ENCODE measurements at places on chromosomes 4 and X.
A peak's percentile ranks its signal among the peaks of the same experiment; 100 is the strongest.

- no peak for DNase-seq
Measured at GRCh38 chr4:153467897-153468262, 1.7 kb downstream of the TMEM131L start.

- DNase-seq = no peak
Measured at GRCh38 chrX:39318506-39319343, 517.5 kb downstream of the MID1IP1 start.

- DNase-seq = no peak
Measured at GRCh38 chrX:46311581-46312120, 233.6 kb downstream of the ZNF674 start.

GRCh38 chr4:1410491-1411325 is 4.5 kb upstream of the NKX1-1 start:
- DNase-seq = peak; percentile 45

- DNase-seq = peak; percentile 46
Measured at GRCh38 chr4:41394481-41394894, 137.8 kb downstream of the UCHL1 start.

All from NCI-H226 (cell line).